ENCODE measurements at places on chromosomes 3 and 15.

DNA sequence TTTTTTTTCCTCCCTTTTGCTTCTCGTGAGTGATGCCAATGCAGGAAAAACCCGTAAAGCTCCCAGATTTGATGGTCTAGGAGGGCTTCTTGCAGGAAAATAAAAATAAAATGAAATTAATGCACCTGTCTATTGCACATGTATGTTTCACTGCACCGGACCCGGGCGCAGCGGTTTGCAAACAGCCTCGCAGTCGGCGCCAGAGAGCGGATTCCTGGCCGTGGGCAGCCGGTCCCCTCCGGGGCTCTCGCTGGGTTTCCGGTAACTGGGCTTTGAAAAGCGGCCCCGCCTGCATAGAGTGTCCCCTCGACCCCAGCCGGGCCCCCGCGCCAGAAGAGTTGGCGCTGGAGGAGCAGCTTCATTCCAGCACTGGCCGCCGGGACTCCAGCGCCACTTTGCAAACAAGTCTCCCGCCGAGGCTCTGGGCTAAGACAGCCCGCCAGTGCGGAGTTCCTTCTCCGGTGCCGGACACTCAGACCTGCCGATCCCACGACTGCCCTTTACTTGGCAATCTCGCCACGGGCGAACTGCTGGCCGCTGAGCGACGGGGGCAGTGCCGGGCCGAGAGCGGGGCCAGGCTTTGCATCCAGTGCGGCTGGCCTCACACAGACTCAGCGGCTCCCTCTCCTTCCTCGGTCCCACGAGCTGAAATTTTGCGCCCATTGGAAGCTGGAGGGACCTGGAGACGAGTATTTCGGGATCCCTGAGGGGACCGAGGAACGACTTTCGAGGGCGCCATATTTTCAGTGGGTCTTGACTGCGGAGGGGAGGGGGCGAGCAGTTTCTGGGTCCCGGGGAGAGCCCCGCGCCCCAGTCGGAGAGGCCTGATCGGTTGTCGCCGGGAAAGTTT is 225.9 kb upstream of the C2CD4B start:
- DNase-seq, result no peak

DNA sequence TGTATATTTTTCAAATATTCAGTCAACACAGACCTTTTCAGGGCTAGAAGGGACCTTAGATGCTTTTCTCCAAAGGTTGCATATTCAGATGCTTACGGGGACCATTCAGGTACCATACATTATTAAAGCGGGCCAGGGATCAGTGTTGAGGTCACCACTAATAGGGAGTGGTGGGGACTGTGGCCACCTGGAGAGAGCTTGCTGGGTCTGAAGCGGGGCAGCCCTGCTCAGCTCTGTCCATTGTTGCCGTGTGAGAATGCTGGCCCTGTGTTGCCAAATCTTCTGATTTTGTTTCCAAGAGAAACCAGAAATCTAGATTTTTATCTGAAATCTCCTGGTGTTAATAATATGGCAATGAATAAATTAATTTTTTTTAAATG is 23.7 kb downstream of the ABHD2 start:
- no peak for DNase-seq

- no peak for DNase-seq
Measured at GRCh38 chr15:95574053-95574452, 756.4 kb upstream of the NR2F2 start.

- DNase-seq, result no peak
Measured at GRCh38 chr3:173440514-173440913, 43.0 kb downstream of the NLGN1 start.

GRCh38 chr3:187210091-187210490 is 12.8 kb downstream of the RTP1 start:
- no peak for DNase-seq

- no peak for DNase-seq
Measured at GRCh38 chr15:74889390-74889882, 406 bp upstream of the MPI start.

GRCh38 chr3:60282866-60283265 is 968.4 kb downstream of the FHIT start:
- no peak for DNase-seq

GRCh38 chr3:51257870-51258269 is 127.2 kb upstream of the MANF start:
- no peak for DNase-seq

DNA sequence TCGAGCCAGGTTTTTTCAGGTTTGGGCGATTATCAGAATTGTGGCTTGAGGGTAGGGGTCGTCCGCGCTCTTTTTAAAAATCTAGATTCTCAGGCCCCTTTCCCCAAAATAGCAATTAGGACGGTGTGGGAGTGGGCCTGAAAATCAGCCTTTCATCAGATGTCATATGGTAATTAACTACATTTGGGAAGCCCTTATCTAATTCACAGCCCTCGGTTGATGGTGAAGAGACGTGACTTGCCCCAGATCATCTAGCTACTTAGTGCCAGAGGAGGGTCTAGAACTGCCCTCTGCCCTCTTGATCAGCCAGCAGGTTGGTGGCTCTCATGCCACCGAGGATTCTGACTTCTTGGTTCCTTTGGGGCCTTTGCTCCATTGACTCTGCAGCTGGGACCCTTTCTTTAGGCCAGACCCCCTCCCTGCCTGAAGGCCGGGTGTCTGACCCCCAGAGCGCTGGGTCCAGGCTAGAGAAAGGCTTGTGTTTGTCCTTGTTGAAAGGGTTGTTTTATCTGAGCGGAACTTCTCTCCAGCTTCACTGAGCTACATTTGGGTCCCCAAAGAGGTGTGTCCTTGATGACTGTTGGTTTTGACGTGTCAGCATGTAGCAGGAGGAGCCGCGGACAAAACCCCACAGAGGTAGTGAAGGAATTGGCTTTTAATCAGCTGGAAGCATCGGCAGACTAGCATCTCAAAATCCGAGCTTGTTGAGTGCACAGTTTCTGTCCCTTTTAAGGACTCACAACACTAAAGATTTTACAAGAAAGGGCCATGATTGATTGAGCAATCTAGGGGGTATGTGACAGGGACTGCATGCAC is 857 bp downstream of the AEN start:
- no peak for DNase-seq

DNA sequence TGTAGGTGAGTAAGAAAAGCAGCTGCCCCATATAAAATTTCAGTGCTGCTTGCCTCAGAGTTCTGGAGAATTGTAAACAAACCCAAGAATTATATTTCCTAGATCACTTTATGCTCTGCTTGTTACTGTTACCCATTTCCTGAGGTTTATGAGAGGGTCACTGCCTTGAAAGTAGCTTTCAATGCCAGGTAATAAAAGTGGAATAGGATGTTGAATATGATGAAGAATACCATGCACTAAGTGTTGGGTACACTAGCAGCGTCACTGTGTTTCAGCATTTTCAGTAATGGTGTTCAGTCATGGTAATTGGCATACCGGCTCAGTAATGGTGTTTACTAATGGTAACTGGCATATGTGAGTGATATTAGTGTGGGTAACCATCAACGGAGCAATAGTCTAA is 449.8 kb upstream of the TPRG1 start:
- no peak for DNase-seq

- DNase-seq, result no peak
Measured at GRCh38 chr15:83498801-83499200, 51.7 kb downstream of the SH3GL3 start.
